ENCODE measurements at places on chromosomes 7 and 10.

DNA sequence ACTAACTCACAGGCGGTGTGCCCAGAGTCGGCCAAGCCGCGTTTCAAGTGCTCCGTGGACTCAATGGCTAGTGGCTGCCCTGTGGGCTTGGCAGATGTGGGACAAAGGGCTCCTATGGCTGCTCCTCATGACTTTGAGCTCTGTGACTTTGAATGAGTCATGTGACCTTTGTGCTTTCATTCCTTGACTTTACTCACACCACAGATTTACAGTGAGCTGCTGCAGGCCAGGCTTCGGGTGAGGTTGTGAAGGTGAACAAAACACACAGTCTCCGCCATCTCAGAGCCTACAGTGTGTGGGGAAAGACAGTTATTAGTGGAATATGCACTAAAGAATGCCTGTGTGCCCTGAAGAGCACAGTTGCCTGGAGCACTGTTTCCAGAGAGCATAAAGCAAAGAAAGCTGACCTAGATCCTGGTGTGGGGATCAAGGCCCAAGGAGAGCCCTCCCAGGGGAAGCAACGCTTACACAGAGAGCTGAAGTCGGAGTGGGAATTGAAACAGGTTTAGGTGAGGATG, 29.7 kb upstream of the PLEKHA1 start:
- peak; percentile 43 for DNase-seq

DNA sequence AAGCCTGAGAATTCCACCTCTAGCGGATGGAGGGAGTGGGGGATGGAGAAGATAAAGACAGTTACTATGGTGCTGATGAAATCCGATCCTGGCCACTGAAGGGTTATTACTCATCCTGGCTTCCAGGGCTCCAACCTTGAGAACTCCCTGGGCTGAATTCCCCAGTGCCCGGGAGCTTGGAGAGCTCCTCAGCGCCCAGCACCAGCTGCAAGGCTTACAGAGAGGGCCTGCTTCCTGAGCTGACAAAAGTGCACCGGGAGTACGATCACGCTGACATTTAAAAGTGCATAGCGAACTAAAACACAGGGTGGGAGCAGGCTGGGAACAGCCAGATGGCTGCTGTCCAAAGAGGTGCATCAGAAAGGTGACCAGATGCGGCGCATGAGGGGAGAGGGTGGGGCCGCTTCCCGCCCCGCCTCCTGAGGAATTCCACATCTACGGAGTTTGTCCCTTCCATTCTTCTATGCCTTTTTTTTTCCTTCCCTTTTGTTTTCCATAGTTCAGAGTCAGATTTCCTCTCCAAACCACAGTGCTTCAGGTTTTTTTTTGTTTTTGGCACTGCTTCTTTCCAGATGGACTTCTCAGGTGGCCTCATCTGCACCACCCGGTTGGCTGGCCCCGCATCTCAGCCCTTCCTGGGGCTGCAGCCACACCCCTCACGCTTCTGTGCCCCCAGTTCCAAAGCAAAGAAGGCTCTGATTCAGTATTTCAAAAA, 62.4 kb upstream of the MKRN1 start:
- DNase-seq, result no peak

DNA sequence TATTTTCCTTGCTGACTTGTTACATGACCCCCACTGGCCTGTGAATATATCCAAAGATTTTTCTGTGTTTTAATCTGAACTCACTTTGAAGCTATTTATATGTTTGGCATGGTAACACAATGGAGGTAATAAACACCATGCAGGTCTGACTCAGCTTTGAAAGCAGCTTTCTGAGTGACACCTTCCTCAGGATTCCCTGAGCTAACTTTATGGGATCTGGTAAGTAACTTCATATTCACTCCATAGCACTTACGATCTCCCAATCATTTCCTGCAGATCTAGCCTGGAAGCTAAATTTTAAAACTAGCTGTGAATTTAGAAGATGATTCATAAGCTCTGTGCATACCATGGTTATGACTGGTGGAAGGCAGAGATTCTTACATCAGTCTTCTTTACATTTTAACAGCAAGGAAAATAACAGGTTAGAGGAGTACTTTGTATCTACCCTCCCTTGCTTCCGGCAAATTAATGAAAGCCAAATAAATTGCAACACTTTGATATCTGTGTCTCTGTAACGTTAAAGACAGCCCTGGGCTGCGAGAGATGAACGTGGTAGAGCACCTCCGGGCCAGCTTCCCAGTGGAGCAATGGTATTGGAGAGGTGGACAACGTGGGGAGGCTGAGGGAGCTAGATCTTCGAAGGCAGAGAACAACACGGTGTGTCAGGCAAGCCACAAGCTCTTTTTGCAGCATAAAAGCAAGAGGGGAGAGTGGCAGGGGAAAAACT, 170.2 kb upstream of the KLF14 start:
- DNase-seq, result peak; percentile 84

- DNase-seq, result no peak
These were observed 1.8 kb downstream of the PFKP start for GRCh38 chr10:3068968-3069737.

DNA sequence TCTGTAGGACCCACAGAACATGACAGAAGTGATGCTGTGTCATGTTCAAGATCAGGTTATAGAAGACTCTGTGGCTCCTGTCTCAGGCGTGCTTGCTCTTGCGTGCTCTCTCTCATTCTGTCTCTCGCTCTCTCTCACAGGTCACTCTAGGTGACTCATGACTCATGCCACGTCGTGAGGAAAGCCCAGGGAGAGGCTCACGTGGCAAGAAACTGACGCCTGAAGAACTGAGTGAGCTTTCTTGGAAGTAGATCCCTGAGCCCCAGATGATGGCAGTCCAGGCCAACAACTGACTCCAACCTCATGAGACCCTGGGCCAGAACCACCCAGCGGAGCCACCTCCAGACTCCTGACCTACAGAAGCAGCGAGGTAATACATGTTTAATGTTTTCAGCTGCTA, 103.3 kb downstream of the DNMBP start:
- DNase-seq, result peak; percentile 41

- DNase-seq, result no peak
These were observed 130.2 kb downstream of the SAMD9 start for GRCh38 chr7:92987538-92987937.

GRCh38 chr7:139943401-139943800, 114.3 kb downstream of the TBXAS1 start:
- DNase-seq, result no peak

DNA sequence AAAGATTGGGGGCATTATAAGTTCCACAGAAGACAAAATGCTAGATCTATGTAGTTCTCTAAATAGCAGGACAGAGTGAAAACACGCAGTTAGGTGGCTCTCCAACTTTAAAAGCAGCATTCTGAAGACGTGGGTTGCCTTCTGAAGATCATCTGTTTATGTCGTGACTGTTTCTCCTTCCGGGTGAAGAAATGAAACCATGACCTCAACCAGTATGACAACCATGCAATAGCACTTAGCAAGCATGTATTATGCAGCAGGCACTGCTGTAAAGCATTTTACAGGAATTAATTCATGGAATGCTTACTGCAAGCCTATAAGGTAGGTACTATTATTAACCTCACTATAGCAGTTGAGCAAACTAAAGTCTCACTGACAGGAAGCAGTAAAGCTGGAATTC, 125.2 kb downstream of the SLC25A13 start:
- DNase-seq, result no peak

DNA sequence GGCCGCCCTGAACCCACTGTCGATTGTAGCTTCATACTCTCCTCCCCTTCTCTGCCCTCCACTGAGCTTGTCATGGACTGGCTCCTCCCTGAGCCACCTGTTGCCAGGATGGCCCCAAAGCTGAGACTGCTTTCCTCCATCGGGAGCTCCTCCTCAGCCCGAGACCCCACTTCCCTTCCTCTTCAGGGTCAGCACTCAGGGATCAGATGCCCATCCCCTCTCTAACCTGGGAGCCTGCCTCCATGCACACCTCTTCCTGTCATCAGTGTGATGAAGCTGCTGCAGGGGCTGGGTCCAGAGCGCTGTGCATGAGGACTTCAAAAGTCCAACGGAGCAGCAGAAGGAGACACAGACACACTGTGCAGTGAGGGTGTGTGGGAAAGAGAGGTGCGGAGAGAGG, 201.1 kb downstream of the WDR37 start:
- no peak for DNase-seq

GRCh38 chr10:70778267-70778924, 6.8 kb downstream of the TBATA start:
- no peak for DNase-seq

GRCh38 chr7:111029574-111030251, 61.2 kb upstream of the LRRN3 start:
- DNase-seq, result no peak

DNA sequence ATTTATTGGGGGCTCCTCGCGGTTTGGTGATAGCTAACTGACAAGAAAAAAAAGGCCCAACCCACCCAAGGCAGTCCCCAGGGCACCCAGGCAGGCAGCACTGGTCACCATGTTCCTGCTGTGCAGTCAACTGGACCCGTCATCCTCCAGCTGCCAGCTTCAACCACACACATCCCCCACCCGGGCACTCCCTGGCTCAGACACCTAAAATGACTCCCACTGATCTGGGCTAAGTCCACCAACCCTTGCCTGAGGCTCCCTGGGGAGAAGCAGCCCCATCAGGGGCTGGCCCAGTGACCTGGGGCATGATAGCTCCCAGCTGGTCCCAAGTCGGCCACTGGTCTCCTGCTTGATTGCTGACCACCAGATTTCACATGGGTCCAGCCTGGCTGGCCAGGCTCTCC, 161.8 kb downstream of the NRF1 start:
- no peak for DNase-seq

DNA sequence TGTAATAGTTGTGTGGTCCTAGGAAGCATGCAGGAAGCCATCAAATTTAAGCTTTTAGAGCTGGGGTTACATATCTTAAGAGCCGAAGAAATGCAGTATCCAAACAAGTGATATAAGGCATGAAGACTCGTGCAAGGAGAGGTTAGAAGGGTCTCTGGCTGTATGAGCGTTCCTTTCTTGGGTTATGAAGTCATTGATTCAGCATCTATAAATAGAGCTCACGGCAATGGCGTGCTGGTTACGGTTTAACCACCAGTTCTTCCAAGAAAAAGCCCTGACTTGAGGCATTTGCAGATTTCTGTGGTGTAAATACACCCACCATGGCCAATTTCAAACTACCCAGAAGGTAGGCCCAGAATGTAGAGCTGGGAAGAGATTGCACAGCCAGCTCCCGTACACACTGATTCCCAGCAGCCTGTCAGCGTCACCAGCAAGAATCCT, 72.0 kb upstream of the KAT6B start:
- peak; percentile 4 for DNase-seq

DNA sequence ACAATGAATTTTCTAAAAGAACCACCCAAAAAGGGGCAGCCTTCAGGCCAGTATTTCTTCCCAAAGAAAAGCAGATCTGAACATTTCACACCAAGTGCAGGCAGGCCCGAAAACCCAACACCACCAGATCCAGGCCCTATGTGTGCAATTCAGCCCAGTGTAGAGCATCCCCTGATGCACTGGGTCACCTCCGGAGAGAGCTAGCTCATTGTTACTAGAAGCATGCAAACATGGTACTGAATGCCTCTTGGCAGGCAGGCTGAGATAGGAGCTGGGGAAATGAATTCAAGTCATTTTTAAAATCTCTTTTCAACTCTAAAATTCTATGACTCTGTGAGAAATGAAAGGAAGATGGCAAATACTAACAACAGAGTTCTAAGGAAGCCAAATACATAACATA, 174.8 kb downstream of the ELMO1 start:
- no peak for DNase-seq

DNA sequence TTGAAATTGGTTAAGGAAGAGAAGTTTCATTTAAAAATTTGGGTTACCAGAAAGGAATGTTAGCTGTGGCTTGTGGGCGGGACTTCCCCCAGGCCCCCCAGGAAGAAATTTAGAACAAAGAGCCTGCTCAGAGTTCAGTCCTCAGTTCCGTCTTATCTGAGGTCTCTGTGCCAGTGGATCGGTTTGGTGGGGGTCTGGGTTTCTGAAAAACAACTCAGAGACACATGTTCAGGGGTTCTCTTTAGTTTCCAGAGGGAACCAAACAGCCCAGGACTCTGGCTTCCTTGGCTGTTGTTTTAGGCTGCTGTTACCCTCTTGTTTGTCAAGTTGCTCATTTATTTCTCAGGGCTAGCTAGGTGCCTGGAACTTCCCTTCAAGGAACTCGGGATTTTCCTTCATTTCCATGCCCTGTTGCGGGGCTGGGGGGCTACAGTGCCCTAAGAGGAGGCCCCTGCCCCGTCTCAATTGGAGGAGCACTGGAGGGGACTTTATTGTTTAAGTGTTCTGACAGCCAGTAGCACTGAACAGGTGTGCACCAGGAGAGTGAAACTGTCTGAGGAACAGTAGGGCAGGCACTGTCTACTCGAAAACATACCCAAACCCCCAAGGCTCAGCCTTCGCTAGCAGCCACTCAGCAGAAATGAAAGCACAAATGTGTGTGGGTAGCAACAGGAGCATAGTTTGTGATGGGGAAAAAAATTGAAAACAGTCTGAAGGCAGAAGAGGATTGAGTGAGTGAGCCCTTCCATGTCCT, 59.9 kb downstream of the ALOX5 start:
- DNase-seq, result no peak

- no peak for DNase-seq
These were observed 68.0 kb downstream of the EXOC4 start for GRCh38 chr7:133320891-133321290.

DNA sequence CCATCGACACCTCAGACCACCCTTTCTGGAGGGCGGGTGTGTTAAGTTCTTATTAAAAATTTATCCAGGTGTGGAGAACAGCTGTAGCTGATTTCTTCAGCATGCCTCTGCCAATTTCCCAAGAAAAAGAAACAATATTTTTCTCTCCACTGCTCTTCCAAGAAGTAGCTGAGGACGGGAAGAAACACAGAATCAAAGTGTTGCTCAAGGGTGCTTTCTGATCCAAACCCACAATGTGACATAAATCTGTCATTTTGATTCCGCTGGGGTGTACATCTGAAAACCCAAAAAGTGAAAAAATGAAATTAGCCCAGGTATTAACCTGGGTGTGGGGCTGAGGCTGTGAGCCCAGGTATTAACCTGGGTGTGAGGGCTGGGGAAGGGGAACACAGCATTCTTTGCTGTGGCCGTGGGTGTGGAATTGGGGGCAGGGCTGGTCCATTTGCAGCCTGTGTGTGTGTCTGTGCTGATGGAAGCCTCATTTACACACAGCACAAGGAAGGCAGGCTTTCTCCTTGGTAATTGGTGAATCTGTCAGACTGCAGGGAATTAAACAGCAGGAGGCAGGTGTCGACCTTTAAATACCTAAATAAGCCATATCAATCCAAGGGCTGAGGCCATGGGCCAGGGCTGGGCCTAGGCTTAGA, 48.4 kb upstream of the CCDC3 start:
- no peak for DNase-seq

DNA sequence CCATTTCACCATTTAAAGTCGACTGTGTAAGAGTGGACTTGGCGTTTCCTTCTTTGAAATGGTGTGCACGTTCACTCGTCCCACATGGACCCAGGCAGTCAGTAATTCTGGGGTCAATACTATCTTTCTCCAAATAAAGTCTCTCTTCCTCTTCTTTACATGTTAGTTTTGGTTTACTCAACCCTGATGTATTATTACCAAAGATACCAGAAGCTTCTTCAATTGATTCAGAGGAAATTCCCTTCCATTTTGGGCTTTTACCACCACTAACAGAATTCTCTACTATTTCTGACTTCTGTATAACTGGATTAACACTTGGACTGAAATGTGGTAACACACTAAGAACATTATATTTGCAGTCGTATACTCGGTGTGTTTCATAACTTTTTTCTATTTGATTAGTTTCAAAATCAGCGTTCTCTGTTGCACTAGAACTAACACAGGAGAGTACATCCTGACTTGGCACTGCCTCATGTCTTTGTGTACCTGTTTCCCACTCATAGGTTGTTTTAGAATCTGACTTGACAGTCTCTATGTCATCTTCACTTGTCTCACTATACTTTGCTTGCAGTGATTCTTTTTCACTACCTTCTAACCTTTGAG, 60.8 kb downstream of the LARP4B start:
- DNase-seq, result no peak

- no peak for DNase-seq
These were observed 59.4 kb upstream of the FRMD4A start for GRCh38 chr10:14389981-14390590.
